GM12891 (cell line): ENCODE measurements at places on chromosomes 3 and 15.
A peak's percentile ranks its signal among the peaks of the same experiment; 100 is the strongest.

GRCh38 chr3:43181202-43181821, 75.4 kb upstream of the POMGNT2 start:
- peak; percentile 12 for DNase-seq

DNA sequence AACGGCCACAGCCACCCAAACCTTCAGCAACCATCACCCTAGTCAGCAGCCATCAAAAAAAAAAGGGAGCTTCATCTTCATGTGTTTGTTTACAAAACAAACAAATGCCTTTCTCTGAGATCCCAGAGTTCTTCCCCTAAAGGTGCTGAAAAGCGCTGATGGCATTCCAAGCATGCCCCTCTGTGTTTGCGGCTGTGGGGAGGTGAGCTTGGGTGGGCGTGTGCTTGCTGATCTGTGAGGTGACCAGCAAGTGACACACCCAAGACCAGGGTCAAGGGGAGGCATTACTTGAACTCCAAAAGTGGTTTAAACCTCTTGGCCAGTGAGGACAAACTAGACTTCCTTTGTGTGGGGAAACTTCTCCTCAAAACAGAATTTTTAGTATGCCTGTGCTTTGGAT, 81.5 kb downstream of the DHX36 start:
- no peak for DNase-seq

- no peak for DNase-seq
These were observed 123.4 kb downstream of the ATP10A start for GRCh38 chr15:25739687-25740121.

- DNase-seq, result no peak
These were observed 44.6 kb downstream of the HDGFL3 start for GRCh38 chr15:83163032-83163431.

GRCh38 chr3:9172851-9173321, 76.6 kb downstream of the SRGAP3 start:
- DNase-seq, result no peak
